ENCODE measurements at places on chromosomes 13 and 19. TPM values are rescaled to one million over a fixed set of nuclear protein-coding genes. Genes with fewer than 3 reads are reported as not detected.

Gene NKG7
- 2.1 TPM for polyA plus RNA-seq

Gene LCP1
- 10.7 TPM for polyA plus RNA-seq

DNA sequence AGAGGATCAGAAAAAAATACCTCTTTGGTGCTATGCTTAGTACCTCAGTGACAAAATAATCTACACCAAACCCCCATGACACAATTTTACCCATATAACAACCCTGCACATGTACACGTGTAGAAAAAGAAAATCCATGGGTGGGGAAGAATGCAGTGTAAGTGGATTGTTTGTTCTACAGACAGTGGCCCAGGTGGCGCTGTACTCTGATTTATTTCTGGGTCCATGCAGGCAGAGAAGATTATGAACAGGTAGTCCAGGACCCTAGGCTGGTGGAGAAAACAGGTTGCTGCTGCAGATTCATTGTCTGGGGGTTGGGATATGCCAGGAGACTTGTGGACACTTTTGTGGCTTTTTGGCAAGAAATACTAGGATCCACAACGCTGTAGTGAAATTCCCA is 9.1 kb downstream of the ZNF100 start:
- no peak for DNase-seq

- DNase-seq = no peak
Measured at GRCh38 chr13:34217343-34218025, 399.5 kb downstream of the RFC3 start.

DNA sequence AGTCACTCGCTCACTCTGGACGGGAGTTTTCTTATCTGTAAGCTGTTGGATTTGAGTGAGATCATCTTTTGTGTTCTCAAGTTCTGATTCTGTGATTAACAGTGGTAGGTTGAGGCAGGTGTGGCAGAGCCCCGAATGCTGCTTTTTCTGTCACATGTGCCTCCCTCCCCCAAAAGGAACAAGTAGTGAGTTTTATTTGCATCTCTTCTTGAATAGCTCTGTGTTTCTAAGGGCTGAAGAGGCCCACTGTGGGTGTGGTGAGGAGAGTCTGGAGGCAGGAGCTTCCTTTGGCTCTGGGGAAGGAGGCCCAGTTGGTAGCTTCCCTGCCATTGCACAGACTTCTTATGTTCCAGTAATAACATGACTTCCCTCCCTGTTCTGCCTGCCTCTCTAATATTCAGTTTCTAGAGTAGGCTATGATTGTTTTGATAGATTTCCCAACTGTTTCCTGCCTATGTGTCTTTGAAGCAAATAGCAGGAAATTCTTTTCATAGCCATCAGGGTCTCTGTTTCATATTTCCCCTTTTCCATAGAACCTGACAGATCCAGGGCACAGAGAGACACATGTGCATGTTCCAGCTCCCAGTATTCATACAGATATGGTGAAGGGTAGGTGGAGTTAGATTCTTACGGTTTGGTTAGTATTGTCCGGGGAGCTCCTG is 23.9 kb upstream of the CXCL17 start:
- no peak for DNase-seq

DNA sequence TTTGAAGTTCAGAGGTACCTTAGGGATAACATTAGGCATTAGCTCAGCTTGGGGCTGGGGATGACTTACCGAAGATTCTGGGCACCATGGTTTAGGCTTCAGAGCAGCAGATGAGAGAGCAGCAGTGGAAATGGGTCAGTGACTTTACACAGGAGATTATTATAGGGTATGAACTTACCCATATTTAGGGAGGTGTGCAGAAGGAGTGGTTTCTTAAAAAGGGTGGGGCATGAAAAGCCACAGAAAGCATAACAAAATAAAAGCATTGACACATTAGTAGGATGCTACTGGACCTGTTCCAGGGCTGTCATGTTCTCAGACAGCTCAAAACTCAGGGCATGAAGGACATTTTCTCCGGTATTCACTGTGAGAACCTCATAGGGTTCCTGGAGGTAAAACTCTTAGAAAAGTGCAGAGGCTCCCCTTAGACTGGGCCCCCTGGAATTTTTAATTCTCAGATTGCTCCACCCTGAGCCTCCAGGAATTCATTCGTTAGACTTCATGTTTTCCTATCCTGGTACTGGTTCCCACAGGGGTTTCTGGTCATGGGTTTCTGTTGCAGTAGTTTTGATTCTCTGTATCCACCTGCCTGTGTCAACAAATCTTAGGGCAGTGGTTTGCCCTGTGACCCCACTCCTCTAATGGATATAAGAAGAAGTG is 20.7 kb downstream of the IGFL1 start:
- DNase-seq = no peak

Data from renal pelvis (tissue), 12 donors.